DMS 273 treated with DMSO at 0.1 percent for 48 hours (cell line): ENCODE measurements at places on chromosomes 1 and 21.

DNA sequence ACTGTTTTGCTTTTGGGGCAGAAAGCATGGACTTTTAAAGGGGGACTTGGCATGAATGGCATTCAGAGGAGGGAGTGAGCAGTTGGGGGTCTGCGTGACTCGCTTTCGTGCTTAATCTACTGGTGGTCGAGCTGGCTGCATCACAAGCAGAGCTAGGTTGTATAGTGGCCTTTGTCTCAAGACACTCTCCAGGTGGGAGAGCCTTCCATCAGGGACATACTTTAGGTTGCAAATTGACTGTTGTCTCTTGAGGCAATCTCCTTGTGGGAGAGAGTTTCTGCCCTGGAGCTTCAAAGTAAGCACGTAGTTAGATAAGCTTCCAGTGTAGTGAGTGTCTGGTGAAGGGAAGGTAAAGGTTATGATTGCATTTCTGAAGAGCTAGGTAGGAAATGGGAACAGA is 93.9 kb downstream of the C1orf21 start:
- DNase-seq: no peak

DNA sequence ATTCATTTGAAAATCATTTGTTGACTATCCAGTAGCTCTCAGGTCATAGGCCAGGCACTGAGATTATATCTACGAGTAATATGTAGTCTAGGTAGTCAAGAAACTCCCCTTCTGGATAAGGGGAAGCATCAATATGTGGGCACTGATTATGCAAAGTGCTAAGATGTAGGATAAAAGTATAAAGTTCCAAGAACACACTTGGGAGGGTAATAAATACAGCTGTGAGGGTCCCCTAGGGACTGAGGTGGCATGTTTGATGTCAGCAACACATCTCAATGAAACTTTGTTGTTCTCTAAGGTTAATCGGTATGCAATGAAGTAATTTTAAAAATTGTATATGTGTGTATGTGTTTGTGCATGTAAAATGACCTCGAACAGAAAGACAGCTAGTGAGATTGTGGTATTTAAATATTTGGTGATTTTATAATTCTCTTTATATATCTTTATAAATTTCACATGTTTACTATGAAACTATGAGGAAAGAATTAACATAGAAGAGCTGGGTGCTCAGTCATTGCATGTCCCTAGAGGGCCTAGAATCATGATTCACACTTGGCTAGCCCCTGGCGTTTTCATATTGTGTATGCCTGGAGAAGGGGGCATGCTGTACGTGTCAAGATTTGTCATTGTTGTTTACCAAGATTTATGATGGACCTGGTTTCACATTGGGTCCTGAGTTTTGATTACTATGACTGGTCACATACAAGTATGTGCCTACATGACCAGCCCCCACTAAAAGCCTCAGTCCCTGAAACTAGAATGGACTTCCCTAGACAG is 140.1 kb upstream of the DUSP10 start:
- no peak for DNase-seq

- no peak for DNase-seq
Observed at GRCh38 chr1:200072636-200073285, 45.3 kb downstream of the NR5A2 start.

DNA sequence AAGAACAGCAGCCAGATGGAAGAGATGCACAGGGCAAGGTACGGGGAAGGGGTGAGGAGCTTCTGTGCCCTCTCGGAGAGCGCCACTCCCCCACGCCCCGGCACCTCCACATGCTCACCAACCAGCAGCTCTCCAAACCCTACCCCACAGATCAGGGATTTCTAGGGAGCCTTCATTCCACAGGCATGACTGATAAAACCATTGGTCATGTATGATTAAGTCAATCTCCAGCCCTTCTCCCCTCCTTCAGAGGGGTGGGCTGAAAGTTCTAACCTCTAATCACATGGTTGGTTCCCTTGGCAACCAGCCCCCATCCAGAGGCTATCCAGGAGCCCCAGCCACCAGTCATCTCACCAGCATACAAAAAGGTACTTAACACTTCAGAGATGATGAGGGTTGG is 144.7 kb downstream of the TGFBR3 start:
- no peak for DNase-seq

DNA sequence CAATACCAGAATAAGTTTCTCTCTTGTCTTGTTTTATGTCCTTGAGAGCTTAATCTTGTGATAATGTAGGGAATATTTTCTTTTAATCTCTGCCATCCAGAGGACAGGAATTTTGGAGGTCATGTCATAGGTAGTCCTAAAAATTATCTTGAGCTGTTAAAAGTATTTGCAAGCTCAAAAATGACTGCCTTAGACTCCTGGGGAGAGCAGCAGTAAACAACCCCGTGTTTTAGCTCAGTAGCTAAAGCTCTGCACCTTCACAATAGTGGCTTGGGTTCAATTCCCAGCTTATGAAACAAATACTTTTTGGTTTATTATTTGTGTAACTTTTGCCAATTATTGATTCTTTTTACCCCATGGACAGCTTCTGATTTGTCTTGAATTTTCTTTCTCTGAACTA is 99.4 kb upstream of the OLFM3 start:
- no peak for DNase-seq

GRCh38 chr1:160720356-160721085 is 8.9 kb upstream of the CD48 start:
- DNase-seq: no peak

DNA sequence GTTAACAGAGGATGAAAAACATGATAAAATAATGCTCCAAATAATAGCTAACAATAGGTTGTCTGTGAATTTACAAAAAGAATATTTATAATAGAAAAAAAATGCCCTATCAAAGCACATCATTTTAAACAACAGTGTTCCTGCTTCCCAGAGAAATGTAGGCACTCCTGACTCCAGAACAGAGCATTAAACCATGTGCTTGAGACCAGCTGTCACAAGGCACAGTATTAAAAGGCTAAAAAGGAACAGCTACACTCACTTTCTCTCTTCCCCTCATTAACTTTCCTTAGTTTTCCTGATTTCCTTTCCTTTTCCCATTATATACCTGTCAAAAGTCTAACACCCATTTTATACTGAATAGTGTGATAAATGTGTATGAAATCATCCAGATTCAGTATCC is 10.9 kb downstream of the VAV3 start:
- peak; percentile 49 for DNase-seq

GRCh38 chr1:31924839-31925238 is 13.3 kb downstream of the PTP4A2 start:
- DNase-seq: no peak

- DNase-seq: no peak
Observed at GRCh38 chr1:25785333-25786067, 14.5 kb upstream of the SELENON start.

DNA sequence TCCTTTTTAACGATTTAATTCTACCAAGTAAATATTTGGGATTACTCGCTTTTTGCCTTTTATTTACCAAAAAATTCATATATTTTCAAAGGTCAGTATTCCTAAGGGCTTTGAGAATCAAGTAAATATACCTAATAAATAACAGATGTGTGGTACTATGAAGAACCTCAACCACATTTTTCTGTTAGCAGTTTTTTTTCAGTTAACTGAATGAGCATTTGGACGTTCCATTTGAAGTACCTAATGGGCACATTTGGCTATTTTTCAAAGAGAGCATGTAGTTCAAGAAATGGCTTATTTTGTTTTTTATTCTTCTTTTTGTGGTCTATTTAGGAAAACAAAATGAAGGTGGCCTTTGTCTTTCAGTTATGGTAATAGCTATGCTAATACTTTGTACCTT is 253.0 kb downstream of the GPR52 start:
- DNase-seq: no peak

GRCh38 chr1:80891871-80892270 is 908.9 kb upstream of the ADGRL2 start:
- no peak for DNase-seq

GRCh38 chr1:29700491-29700890 is 464.2 kb downstream of the PTPRU start:
- DNase-seq: no peak

DNA sequence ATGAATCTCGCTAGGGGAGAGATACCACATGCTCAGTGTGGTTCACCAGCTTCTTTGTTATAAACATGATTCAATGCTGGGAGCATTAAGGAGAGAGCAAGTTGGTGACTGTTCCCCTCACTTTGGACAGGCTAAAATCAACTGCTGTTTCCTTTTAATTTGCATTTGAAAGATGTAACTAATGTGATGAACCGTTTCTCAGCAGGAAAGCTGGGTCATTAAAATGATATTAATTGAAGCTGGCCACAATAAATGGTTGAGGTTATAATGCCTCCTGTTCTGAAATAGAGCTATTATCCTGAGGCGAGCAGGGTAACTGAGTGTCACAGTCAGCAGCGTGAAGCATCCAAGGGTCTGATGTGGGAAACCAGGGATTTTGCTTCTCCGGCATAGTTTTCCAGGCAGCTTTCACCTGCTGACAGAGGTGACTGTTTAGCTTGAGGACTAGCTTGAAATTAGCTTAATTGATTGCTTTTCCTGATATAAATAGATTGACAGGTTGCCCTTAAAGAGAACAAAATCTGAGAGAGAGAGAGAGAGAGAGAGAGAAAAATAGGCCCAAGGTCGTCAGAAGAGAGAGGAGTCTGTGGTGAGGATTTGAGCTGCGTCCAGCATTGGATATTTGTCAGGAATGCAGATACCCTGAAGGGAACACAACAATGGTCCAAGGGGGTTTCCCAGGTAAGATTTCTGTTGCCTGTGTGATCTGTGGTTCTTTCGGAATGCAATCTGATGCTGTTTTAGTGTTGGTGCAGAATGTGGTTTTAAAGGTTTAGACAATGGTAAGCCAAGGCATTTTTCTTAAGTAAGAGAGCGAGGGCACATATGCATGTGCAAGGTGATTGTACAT is 209.7 kb downstream of the PATJ start:
- DNase-seq: no peak

DNA sequence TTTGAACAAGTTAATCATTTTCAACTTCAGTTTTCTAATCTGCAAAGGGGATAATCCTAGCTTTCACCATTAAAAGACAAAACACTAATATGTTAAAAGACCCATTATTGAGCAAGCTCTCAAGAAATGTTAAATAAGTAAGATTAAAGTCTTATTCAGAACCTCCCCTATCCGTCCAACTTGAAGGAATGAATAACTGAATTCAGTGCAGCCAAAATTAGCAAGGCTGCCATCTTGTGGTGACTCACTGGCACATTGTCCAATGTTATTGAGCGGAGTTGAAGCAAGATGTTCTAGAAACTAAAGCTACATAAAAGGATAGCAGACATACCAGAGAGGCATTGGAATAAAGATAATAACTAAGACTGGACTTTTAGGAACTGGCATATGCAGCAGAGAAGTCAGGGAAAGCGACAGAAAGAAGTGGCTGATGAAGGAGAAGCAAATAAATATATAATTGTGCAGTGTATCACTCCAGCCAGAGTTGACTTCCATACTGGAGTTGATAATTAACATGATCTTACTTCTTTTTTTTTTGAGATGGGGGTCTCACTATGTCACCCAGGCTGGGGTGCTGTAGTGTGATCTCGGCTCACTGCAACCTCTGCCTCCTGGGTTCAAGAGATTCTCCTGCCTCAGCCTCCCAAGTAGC is 8.2 kb upstream of the CAP1 start:
- peak; percentile 99 for DNase-seq

- peak; percentile 8 for DNase-seq
Observed at GRCh38 chr1:165403835-165404482, 41.0 kb downstream of the RXRG start.

DNA sequence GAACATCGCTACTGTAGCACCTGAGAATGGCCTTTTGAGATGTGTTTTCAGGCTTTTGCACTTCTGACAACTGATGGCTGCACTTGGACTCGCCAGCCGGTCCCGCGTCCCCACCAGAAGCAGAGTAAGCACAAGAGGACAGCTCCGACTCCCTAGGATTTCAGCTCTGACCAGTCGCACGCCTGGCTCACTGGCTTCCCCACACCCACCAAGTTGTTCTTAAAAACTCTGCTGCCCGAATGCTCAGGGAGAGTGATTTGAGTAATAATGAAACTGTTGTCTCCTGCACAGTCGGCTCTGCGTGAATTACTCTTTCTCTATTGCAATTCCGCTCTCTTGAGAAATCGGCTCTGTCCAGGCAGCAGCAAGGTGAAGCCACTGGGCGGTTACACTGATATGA is 40.2 kb upstream of the NLRP3 start:
- DNase-seq: no peak

DNA sequence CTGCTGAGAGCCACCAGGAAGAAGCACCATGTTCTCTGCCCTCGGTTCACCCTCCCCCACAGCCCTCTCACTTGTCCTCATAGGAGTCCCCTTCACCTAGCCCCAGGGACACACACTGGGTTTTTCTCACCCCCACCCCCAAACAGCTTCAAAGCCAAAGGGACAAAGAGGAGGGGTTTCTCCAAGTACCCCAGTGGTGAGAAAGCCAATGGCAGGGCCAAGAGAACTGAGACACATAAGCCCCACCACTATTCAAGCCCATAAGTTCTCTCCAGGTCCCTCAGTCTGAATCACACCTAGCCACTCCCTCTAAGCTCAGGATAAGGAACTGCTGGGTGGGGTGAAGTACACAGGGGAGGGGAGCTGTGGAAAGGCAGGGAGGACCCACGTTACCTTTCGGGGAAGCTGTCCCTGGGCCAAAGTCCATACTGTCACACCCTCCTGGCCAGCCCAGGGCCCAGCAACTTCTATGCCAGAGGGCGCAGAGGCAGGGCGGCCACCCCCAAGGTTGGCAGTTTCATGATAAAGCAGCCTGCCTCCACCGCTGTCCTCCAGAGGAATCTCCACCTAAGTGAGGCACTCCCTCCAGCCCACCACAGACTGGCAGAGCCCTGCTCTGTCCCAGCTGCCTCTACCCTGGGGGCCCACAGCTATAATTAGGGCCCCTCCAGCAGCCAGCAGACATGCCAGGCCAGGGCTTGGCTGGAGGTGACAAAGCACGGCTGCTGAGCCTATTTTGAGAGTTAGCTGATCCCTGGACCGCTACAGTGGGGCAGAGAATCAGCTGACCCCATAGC is 39.0 kb upstream of the PPP1R15B start:
- DNase-seq: no peak

DNA sequence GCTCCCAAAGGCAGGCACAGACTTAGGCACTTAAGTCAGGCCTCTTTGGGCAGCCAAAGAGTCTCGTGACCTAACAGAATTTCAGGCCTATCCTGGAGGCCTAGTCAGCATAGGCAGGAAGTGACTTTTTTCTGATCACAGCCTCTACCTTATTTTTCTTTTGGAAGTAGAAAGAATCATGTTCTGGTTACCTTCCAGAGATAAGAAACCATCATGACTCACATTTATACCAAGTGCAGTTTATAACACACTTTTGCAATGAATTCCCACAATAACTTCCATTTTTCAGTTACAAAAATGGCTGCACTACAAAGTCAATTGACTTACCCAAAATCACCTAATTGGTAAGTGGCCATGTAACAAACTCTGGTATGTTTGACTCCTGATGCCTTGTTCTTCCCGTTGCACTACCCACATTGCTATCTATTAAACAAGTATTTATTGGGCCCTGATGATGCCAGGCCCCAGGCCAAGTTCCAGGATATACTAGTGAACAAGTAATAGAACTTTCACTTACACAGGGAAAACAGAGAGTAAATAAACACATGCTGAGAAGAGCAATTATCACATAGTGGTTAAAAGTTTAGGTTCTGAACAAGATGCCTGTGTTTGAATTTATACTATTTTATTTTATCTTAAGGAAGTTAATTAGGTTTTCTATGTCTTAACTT is 74.3 kb downstream of the SH3GLB1 start:
- no peak for DNase-seq

GRCh38 chr1:184156521-184157393 is 105.2 kb downstream of the TSEN15 start:
- DNase-seq: no peak
